AG20443 (cell line): ENCODE measurements at places on chromosomes 4 and X.
A peak's percentile ranks its signal among the peaks of the same experiment; 100 is the strongest.

DNA sequence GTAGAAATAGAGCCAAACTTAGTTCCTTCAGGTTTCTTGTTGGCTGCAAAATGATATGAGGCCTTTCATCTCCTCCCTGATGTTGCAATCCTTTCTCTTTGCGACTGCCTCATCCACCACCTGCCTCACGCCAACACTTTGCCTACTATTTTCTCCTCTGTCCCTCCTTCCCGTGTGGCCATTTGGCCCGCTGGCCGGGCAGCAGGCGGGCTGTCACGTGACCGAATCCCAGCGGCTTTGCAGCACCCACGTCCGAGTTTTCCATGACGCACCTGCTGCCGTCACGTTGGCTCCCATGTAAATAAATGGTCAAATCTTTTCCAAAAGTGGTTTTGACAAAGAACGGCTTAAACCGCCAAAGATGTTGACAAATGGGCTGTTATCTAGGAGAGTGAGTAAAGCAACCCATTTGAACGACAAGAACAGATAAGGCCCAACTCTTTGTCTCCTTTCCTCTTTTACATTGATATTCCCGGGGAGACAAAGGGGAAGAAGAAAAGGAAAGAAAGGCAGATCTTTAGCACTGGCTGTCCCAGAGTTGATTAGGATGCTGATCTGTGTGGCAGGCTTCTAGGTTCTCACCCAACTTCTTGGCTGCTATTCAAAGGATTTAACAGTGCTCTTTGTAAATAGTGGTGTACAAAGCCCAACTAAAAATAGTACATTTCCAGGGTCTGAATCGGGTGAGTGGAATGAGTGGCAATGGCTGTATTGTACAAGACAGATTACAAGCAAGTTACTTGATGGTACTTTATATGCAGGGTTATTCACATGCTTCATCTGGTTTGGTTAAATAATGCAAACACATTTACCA is 174.2 kb upstream of the JADE1 start:
- no peak for DNase-seq

DNA sequence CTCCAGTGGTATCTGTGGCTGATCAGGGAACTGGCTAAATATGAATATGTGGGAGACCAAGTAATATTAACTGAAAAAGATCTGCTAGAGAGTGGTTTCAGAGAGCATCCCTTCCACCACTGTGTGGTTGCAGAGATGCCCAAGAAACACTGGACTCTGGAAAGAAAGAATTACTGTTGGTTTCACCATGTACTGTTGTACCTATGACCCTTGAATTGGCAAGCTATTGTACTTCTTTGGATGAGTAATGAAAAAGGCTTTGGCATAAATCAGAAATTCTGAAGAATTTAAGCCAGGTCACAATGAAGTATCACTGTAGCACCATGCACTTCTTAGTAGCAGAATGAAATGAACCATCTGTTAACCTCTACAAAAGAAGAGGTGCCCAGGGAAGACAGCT is 134.4 kb upstream of the INTU start:
- no peak for DNase-seq

DNA sequence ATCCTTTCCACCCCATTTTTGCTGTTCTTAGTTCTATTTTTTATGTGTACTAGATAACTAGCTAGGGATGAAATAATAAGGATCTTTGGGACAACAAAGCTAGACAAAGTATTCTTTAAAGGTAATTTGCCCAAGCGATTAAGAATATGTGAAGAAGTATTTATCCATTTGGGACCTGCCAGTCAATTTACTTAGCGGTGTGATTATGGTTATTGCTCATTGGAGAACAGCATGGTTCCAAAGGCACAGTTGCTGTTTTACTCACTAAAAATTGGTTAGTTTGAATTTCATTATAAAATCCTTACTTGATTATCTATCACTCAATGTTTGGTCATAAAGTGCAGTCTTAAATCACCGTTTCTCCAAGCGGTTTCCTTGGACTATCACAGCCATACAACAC is 124.1 kb downstream of the SNCA start:
- DNase-seq: no peak

DNA sequence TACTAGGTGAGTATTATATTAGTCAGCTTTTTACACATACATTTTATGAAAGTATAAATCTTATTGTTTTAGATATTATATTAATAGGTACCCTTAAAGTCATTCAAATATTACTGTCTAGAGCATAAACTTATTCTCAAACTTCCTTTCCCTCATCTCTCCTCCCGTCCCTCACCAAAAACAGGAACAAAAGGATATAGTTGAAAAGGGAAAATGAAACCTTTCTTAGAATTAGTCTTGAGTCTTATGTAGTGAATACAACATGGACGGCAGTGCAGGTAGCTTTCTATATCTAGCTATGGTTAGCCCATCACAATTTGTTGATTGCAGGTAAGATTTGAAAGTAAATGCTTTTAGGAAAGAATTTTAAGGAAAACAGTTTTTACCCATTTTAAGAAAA is 65.6 kb downstream of the RBPJ start:
- DNase-seq: no peak

DNA sequence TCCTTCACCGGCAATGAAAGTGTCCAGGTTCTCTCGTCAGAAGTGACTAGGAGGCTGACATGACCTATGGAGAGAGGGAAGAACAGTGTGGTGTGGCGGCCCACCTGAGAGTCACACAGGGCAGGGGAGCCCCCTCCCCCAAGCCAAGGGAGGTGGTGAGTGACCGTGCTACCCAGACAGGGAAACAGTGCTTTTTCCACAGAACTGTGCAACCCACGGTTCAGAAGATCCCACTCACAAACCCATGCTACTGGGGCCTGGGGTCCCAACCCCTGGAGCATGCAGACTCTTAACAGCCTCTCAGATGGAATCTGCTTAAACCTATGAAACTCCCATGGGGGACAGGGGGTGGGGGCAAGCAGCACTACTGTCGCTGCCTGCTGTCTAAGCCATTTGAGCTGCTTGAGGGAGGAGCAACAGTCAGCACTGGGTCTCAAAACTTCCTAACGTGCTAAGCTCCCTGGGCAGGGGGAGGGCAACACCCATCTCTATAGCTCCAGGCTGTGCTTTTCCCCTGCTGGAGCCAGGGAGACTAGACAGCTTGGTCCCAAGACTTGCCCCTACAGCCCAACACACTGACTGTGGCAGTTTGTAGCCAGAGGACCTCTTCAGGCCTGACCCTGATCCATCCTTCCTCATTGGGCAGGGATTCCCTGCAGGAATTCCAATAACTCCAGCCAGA is 850.4 kb upstream of the AADAT start:
- DNase-seq: no peak

GRCh38 chr4:40176602-40177001 is 20.2 kb upstream of the RHOH start:
- DNase-seq: no peak

DNA sequence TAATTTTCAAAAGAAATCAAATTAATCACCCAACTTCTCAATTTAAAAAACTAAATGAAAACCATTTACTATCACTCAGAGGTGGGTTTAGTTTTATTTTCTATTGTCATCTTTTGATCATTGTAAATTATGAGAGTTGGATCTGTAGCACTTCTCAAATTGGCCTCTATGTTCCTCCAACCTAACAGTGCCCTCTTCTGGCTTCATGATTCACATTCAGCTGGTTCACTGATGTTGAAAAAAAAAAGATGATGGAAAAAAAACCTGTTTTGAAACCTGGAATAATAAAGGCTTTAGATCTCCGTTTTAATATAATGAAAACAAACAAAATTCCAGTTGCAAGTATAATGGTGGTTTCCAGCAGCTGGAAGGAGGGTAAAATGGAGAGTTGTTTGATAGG is 2.4 kb upstream of the NBDY start:
- DNase-seq: peak; percentile 17

DNA sequence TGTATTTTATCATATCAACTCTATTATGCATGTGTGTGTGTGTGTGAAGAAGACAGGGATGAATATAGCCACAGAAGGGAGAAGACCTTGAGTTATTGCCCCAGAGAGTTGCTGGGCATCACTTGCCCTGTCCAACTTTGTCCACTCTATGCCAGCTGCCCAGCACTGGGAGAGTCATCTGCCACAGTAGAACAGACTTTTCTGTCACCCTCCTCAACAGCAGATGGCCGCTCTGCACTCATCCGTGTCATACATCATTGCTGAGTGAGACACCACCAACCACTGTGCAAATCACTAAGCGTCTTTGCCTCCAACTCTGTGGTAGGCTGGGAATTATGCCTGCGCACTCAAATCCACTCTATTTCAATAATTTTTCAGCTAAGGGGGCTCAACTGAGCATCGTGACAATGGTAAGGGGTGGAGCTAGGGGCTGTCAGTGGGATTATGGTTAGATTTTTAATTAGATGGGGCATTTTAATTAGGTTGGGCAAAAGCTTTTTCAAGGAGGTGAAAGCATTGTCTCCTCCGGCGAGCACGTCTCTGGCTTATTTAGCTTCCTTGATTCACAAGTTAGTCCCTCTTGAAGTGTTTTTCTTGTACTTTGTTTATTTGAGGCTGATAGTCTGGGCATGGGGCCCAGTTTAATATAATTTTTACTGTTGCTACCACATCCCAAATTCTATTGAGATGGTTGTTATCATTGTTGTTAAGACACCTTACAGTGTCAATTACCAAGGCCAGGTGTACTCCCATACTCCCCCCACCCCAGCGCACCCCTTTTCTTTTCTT is 100.1 kb upstream of the KLF3 start:
- no peak for DNase-seq

DNA sequence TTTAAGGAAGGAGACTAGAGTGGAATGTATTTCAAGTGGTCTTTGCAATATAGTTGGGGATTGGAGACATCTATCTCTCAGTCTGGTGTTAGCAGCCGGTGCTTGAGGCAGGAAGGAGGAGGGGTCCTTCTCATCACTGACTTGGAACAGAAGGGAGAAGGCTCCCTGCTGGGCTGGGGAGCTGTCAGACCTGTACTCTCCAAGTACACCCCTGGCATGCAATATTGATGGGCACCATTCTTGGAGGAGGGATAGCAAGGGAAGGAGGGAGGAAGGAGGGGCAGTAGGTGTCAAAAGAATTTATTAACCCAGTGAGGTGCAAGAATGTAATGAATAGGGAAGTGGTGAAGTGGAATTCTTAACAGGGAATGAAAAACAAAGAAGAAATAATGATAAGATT is 338.8 kb downstream of the UNC5C start:
- no peak for DNase-seq

- no peak for DNase-seq
Observed at GRCh38 chrX:41338436-41338835, 4.5 kb downstream of the DDX3X start.

DNA sequence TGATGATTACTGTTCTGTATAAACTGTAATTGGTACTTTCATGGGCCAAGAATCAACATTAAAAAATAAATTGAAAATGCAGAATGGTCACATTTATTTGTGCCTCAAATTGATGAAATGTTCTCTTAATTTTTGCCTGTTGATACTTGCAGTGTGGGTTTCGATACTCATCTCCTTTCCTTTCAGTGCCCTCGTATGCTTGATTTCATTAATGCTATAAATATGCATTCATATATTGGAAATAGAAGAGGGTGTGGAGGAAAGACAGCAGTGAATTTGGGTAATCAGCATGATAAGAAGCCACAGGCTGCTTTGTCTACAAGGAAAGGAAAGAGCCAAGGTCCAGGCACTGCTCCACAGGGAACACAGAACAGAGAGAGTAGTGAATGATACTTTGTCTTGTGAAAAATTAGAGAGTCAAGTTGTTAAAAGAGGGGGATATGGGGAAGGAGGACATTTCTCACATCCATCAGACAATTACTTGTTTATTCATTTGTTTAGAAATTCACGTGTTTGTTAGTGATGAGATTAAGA is 1.0 kb upstream of the DDX60 start:
- no peak for DNase-seq

DNA sequence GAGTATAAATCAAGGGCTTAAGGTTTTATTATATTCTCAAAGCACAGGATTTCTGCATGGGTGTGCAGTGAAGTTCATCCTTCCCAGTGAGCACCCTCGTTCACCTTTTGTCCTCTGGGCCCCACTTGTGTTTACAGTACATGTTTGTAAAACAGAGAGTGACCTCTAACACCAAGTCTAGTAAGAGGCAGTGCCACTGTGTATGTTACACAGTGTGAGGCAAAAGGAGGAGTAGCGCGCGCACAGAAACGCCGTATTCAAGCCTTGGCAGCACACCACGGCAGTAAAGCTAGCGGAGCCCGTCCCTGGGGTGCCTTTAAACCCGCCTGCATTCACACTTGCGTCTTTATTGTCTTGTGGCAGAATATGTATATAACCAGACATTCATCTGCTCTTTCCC is 51.9 kb downstream of the CCNI start:
- DNase-seq: no peak

GRCh38 chr4:154489558-154490233 is 1.9 kb downstream of the DCHS2 start:
- DNase-seq: no peak

GRCh38 chrX:65926095-65927019 is 113.5 kb downstream of the VSIG4 start:
- DNase-seq: no peak

DNA sequence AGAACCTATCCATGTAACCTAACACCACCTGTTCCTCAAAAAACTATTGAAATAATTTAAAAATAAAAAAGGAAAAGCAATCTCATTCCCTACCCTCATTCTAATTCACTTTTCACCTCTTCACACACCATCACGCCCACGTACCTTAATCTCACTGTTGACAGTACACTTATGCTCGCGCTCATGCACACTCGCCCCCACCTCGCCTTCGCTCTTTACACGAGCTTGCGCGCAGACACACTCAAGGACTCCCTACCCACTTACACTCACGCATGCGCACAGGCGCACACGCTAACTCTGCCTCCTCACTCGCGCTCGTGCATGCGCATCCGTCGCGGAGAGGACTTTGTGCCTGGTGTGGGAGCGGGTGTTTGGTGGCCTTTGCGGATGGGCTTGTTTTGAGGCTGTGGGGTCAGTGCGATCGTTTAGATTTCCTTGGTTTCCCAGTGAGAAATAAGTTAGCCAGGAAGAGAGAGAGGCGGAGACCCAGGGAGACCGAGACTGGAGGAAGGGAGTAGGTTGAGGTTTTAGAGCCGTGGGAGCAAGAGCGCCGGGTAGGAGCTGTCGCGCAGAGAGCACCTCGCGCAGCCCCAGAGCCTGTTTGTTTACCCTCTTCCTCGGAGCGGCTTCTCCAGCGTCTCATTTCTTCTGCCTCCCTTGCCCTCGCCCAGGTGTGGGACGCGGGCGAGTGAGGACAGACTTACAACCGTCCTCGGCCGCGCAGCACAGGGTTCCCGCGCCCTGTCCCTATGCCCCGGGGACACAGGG is 8.1 kb upstream of the GSX2 start:
- DNase-seq: peak; percentile 94
